K562 (cell line): ENCODE measurements at places on chromosomes 11 and 22.
A peak's percentile ranks its signal among the peaks of the same experiment; 100 is the strongest.

DNA sequence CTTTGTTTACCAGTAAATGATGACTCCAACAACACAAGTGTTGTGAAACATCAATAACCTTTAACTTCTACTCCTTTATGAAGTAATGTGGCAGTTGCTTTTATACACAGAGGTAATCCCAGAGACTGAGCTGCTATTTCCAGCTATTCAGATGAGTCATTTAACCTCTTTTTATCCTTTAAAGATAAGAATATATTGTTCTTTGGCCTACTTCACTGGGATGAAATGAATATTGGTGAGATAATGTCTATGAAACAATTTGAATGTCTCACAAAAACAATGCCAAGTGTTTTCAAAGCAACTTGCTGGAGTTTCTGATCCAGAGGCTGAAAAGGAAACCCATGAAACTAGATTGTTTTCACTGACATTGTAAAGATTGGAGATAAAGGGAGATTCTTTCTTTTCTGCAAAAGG, 564.4 kb upstream of the LUZP2 start:
- no peaks in the 10 kb centered on the region for H3K4me1 ChIP-seq
- DNase-seq = no peak
- H3K36me3 ChIP-seq = no peaks in the 10 kb centered on the region
- H3K27me3 ChIP-seq = no peaks in the 10 kb centered on the region
- no peak overlapping the region for H3K27ac ChIP-seq

DNA sequence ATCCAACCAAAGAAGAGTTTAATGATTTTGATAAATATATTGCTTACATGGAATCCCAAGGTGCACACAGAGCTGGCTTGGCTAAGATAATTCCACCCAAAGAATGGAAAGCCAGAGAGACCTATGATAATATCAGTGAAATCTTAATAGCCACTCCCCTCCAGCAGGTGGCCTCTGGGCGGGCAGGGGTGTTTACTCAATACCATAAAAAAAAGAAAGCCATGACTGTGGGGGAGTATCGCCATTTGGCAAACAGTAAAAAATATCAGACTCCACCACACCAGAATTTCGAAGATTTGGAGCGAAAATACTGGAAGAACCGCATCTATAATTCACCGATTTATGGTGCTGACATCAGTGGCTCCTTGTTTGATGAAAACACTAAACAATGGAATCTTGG, 23.9 kb downstream of the KDM4D start:
- DNase-seq = peak; percentile 13
- no peaks in the 10 kb centered on the region for H3K36me3 ChIP-seq
- no peaks in the 10 kb centered on the region; the same call in 2 of the 3 replicates for H3K4me1 ChIP-seq
- H3K4me3 ChIP-seq = no peak overlapping the region

DNA sequence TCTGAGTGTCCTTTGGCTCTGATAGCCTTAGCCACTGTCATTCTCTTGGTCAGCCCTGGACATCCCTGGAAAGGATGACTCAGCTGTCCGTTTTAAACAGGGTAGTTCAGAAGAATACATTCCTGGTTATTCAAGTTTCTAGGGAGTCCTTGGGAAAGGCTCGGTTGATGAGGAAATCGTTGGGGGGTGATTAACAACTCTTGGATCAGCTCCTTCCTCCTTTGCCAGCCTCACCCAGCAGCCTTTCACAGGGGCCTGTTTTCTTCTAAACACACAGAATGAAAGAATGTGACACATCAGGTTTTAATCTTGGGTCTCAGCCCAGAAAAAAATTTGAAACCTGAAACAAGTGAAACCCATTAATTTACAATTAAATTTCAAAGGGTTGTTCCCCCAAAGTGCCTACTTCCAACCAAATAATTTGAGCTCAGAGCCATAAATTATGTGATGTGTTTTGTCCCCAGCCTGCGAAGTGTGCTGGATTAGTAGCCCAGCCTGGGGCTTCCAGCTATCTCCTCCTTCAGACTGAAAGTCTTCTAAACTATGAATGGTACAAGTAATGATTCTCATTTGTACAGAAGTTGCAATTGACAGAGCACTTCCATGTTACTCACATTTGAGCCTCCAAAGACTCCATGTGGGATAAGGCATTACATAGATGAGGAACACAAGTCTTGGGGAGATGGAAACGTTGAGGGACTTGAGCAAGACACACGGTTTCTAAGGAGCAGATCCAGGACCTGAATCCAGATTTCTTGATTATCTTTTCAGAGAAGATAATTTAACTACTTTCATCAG, 19.3 kb upstream of the MRGPRX2 start:
- H3K27ac ChIP-seq = no peak overlapping the region
- H3K36me3 ChIP-seq = no peaks in the 10 kb centered on the region
- H3K4me3 ChIP-seq = no peak overlapping the region
- H3K27me3 ChIP-seq = 0 out of 2 replicates have a peak, but pooled peaks cover 3% of the 10 kb centered on the region

GRCh38 chr11:130457623-130458409, 9.4 kb downstream of the ADAMTS15 start:
- H3K27me3 ChIP-seq = peaks cover 68% of the 10 kb centered on the region
- no peaks in the 10 kb centered on the region for H3K4me1 ChIP-seq
- no peak overlapping the region for H3K4me3 ChIP-seq
- no peak overlapping the region for H3K27ac ChIP-seq

DNA sequence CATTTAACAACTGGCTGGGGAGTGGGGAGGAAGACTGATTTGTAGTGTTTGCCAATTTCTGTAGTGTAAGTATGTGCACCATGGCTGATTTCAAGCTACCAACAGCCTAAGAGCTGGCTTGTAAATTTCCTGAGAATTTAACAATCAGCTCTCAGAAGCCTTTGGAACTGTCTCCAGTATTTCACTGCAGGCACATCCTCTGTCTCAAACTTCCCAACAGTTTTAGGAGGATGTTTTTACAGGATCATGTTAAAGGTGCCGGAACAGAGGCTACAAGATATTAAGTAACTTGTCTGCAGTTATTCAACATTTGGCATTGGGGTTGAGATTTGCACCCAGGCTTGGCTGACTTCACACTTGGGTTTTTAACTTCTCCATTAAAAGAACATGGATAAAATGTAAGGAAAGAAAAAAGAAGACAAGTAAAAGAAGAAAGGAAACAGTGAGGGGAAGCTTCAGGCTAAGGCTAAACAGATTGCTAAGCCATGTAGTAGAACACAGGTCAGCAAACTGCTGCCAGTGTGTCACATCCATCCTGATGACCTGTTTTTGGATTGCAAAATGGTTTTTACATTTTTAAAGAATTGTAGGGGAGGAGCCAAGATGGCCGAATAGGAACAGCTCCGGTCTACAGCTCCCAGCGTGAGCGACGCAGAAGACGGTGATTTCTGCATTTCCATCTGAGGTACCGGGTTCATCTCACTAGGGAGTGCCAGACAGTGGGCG, 204.8 kb upstream of the SESN3 start:
- H3K27me3 ChIP-seq = no peaks in the 10 kb centered on the region
- H3K4me3 ChIP-seq = no peak overlapping the region
- H3K4me1 ChIP-seq = peaks cover 5% of the 10 kb centered on the region; the same call in 1 of the 3 replicates
- H3K27ac ChIP-seq = no peak overlapping the region

DNA sequence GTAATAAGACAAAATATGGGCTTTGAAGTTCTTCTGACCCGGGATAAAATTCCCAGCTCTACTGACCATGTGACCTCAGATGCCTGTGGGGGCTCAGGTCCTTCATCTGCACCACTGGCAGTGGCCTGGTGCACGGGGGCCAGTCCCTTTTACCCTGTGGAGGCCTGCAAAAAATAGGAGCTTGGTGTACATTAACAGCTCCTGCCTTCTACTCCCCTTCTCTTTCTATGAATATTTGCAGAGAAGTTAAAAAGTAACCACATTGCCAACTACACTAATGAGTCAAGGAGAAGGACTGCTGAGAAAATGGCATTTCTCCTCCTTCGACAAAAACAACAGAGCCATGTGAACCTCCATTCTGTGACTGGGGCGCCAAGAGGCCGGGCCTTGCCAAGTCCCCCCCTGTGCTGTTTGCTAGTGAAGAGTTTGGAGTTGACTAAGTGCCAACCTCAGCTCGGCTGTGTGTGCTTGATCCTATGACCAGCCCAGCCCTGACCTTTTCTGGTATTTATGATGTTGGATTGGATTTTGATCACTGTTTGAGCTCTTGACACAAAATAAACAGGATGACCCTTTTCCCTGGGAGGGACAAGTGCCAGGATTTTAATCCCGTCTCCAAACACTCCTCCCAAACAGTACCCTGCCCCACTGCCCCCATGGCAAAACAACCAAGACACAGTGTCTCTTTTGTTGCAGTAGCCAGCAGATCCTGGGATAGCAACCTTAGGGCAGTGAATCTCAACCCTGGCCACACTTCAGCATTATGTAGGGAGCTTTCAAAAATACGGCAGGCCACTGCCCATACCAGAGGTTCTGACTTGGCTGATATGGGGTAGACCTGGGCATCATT, 380.1 kb downstream of the LARGE1 start:
- no peaks in the 10 kb centered on the region for H3K27me3 ChIP-seq
- H3K27ac ChIP-seq = no peak overlapping the region
- H3K4me3 ChIP-seq = no peak overlapping the region

GRCh38 chr11:131537196-131537595, 166.8 kb downstream of the NTM start:
- no peak overlapping the region for H3K27ac ChIP-seq
- DNase-seq = no peak
- no peak overlapping the region for H3K4me3 ChIP-seq

GRCh38 chr11:117603932-117604331, 193.1 kb downstream of the DSCAML1 start:
- no peak for DNase-seq
- no peaks in the 10 kb centered on the region for H3K36me3 ChIP-seq
- H3K4me3 ChIP-seq = no peak overlapping the region
- H3K27ac ChIP-seq = no peak overlapping the region
- H3K27me3 ChIP-seq = peaks cover 76% of the 10 kb centered on the region

DNA sequence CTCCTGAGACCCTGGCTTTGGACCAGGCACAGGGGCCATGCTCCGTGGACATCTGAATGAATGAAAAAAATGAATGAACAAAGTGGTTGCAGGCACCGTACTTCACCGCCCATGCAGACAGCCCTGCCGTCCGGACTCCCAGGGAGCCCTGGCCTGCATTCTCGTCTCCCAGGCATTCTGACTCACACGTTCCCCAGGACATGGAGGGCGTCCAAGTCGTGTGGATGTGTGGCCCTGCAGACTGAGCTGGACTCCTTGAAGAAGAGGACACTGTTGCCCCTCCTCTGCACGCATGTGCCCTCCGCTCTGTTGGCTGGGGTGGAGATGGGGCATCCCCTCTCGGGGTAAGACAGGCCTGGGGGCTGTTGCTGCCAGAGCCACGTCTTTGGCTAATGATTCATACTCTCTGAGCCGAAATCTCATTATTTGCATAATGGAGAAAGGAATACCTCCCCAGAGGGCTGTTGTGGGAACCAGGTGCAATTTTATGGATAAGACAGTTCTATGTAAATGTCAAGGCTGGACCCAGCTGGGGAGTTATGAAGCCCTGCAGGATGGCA, 49.7 kb downstream of the RTL6 start:
- H3K4me1 ChIP-seq = peaks cover 22% of the 10 kb centered on the region
- no peaks in the 10 kb centered on the region for H3K36me3 ChIP-seq
- H3K27me3 ChIP-seq = peaks cover 27% of the 10 kb centered on the region
- no peak overlapping the region for H3K4me3 ChIP-seq
- no peak overlapping the region for H3K27ac ChIP-seq

DNA sequence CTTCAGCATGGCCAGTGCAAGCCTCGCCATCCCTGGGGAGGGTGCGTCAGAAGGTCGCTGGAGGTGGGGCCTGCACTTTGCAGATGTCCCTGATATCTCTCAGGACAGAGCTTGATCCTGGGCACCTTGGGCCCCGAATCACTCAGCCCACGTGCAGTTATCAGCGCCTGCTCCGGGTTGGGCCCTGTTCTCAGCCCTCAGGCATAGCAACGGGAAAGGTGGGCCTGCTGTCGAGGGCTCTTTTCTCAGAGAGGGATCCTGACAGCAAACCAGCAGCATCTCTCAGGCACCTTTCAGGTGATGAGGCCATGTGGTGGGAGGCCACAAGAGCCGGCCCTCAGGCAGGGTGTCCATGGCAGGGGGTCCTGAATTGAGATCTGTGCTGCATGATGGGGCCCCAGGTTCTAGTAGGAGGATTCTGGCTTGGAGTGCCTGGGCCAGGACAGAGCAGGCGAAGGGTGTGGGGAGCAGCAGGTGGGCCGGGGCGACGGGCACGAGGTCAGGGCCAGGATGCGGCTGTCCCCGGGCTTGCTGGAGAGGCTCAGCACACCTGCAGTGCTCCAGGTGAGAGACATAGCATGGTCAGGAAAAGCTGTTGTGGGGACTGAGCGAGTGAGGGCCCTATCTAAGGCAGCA, 280.5 kb downstream of the TBC1D22A start:
- H3K27me3 ChIP-seq = no peaks in the 10 kb centered on the region
- DNase-seq = no peak
- H3K36me3 ChIP-seq = no peaks in the 10 kb centered on the region
- peaks cover 15% of the 10 kb centered on the region for H3K4me1 ChIP-seq
- no peak overlapping the region for H3K4me3 ChIP-seq

DNA sequence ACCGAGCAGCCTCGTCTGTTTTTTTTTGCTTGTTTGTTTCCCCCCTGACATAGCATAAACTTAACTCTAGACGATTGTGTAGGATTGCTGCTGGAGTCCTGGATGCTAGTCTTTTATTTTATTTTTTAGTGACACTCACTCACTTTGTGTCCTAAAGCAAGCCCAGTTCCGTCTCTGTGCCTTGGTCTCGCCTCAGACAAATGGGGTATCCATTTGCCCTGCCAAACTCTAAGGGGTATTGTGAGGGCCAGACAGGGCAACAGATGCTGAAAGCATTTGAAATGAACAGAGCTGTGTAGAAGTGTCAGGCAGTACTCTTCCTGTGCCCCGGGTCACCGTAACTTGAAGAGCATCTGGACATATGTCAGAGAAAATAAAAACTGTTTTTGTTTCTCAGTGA, 34.8 kb upstream of the DKK3 start:
- no peaks in the 10 kb centered on the region for H3K27me3 ChIP-seq
- H3K36me3 ChIP-seq = no peaks in the 10 kb centered on the region
- H3K27ac ChIP-seq = no peak overlapping the region
- H3K4me1 ChIP-seq = peaks cover 12% of the 10 kb centered on the region; the same call in 2 of the 3 replicates
- no peak overlapping the region for H3K4me3 ChIP-seq
- DNase-seq = no peak

DNA sequence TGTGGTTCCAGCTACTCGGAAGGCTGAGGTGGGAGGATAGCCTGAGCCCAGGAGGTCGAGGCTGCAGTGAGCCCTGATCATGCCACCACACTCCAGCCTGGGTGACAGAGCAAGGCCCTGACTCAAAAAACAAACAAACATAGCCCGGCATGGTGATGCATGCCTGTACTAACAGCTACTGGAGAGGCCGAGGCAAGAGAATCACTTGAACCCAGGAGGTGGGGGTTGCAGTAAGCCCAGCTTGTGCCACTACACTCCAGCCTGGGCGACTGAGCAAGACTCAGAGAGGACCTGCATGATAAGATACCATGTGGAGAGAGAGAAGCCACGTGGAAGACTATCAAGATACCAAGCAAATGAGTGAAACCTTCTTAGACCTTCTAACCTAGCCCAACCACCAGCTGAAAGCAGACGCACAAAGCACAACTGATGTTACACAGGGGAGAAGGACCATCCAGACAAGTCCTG, 36.1 kb downstream of the AMBRA1 start:
- no peak for DNase-seq
- peak overlapping the region; percentile 50; the same call in 2 of the 3 replicates for H3K27ac ChIP-seq
- no peaks in the 10 kb centered on the region for H3K27me3 ChIP-seq
- no peak overlapping the region for H3K4me3 ChIP-seq
- H3K36me3 ChIP-seq = no peaks in the 10 kb centered on the region
- peaks cover 25% of the 10 kb centered on the region for H3K4me1 ChIP-seq

GRCh38 chr11:86918496-86918895, 36.7 kb downstream of the FZD4 start:
- no peak overlapping the region for H3K27ac ChIP-seq
- no peaks in the 10 kb centered on the region for H3K27me3 ChIP-seq
- no peaks in the 10 kb centered on the region for H3K4me1 ChIP-seq
- H3K36me3 ChIP-seq = no peaks in the 10 kb centered on the region
- DNase-seq = no peak
